ENCODE measurements at places on chromosomes 5 and 9. TPM values are rescaled to one million over a fixed set of nuclear protein-coding genes. Genes with fewer than 3 reads are reported as not detected.

DNA sequence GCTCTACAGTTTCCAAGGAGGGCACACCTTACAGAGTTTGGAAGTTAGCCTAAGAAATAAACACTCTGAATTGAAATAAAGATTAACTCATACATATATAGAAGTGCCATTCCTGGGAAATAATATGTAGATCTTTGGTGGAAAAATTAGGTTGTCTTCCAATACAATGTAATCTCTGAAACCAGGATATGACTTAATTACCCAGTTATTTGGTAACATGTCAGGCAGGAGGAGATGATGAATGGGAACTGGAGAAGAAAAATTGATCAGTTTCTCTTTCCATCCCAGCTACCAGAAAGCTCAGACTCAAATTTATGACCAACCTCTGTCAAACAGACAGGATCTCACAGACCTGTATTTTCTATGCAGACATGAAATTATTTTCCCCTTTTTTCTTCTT is 215.2 kb upstream of the SNX2 start:
- no peaks in the 10 kb centered on the region for H3K4me1 ChIP-seq
- H3K27ac ChIP-seq: no peak overlapping the region
- no peak for DNase-seq
- no peaks in the 10 kb centered on the region for H3K27me3 ChIP-seq

- H3K27me3 ChIP-seq: peaks cover 83% of the 10 kb centered on the region
- H3K36me3 ChIP-seq: no peaks in the 10 kb centered on the region
- H3K27ac ChIP-seq: no peak overlapping the region
Observed at GRCh38 chr9:123373447-123373923, 17.5 kb downstream of the CRB2 start.

- no peak for DNase-seq
- H3K4me3 ChIP-seq: no peak overlapping the region
- no peaks in the 10 kb centered on the region for H3K27me3 ChIP-seq
- no peaks in the 10 kb centered on the region for H3K36me3 ChIP-seq
- H3K27ac ChIP-seq: no peak overlapping the region
- H3K4me1 ChIP-seq: no peaks in the 10 kb centered on the region
Observed at GRCh38 chr5:148839960-148840359, 13.5 kb downstream of the ADRB2 start.

NAIF1 gene
- 8.2 TPM for total RNA-seq

HEMGN gene
- total RNA-seq: not detected

ZDHHC12 gene
- total RNA-seq: 76.4 TPM

HNRNPAB gene
- total RNA-seq: 147 TPM

DNA sequence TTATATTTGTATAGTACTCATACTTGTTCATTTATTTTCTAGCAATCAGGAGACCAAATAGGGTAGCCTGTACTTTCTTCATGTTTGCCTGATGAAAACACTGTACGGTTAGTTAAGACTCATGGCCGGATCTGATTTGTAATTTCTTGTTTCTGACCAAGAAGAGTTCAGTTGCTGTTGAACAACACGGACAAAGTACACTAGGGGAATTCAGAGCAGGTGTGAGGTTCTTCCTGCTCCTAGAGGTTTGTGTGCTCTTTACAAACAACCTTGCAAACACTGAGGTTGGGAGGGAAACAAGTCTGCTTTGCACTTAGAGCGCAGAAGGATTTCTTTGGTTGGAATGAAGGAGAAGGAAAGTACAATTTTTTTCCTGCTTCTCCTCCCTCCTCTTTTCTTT is 69.7 kb downstream of the TRIO start:
- H3K27ac ChIP-seq: peak overlapping the region; percentile 51
- H3K4me1 ChIP-seq: peaks cover 62% of the 10 kb centered on the region
- H3K4me3 ChIP-seq: no peak overlapping the region
- H3K36me3 ChIP-seq: no peaks in the 10 kb centered on the region
- DNase-seq: no peak

DNA sequence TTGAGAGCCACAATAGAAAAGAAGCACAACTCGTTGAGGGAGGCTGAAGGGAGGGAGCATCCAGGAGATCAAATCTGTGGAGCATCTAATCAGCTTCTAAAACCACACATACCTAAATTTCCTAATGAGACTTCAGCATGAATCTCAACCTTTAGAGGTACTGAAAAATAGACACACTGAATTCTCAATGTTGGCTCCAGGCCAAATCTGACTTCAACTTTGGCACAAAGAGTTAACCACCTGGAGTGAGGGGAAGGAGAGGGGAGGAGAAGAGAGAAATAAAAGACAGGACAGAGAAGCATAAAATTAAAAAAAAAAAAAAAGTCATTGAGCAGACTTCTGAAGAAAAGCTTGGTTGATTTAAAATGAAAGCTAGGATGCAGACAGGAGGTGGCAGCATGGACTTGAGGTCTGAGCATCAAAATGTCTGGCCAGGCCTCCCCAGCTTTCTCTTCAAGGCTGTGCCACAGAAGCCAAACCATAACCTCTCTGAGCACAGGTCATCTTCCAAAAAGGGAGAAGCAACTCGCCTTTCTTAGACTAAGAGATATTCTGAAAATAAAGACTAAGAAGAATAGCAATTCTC is 205.6 kb downstream of the DENND1A start:
- no peaks in the 10 kb centered on the region for H3K4me1 ChIP-seq
- no peak overlapping the region for H3K4me3 ChIP-seq
- no peaks in the 10 kb centered on the region for H3K27me3 ChIP-seq
- DNase-seq: no peak
- no peak overlapping the region for H3K27ac ChIP-seq

INSL4 gene
- not detected for total RNA-seq

GDA gene
- total RNA-seq: not detected

GRCh38 chr5:42005561-42006153 is 80.6 kb downstream of the FBXO4 start:
- no peaks in the 10 kb centered on the region for H3K36me3 ChIP-seq
- H3K27me3 ChIP-seq: no peaks in the 10 kb centered on the region
- H3K4me3 ChIP-seq: no peak overlapping the region
- no peak overlapping the region for H3K27ac ChIP-seq

- H3K4me1 ChIP-seq: no peaks in the 10 kb centered on the region
- no peak overlapping the region for H3K4me3 ChIP-seq
- no peaks in the 10 kb centered on the region for H3K36me3 ChIP-seq
- no peak overlapping the region for H3K27ac ChIP-seq
- no peak for DNase-seq
Observed at GRCh38 chr9:72907421-72907820, 45.4 kb downstream of the ALDH1A1 start.

DNA sequence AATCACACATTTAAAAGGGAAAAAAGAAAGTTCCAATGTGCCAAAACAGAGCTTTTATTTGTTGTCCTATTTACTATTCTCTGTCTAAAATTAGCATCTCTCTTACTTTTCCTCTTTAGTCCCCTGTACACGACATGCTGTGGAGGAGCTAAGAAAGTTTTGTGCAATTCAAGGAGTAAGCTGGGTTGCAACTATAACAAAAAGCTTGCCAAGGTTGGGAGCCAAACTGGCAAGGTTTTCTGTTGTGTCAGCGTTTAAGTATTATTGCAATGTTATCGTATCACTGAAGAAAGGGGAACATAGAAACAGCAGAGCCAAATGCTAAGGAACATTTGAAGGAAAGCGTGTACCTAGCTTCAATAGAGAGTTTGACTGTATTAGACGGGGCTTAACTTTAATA is 680.8 kb downstream of the CETN3 start:
- no peak for DNase-seq
- H3K27ac ChIP-seq: no peak overlapping the region
- no peaks in the 10 kb centered on the region for H3K36me3 ChIP-seq
- no peaks in the 10 kb centered on the region for H3K4me1 ChIP-seq
- no peak overlapping the region for H3K4me3 ChIP-seq

DNA sequence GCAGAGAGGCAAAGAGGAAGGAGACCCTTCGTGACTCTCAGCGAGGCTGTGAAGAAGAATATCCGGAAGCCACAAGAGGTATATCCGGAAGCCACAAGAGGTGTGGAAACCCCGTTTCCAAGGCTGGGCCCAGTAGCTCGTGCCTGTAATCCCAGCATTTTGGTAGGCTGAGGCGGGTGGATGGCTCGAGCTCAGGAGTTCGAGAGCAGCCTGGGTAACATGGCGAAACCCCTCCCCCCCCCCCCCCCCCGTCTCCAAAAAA is 612 bp upstream of the BBLN start:
- H3K27ac ChIP-seq: peak overlapping the region; percentile 88
- peaks cover 15% of the 10 kb centered on the region for H3K4me1 ChIP-seq
- no peaks in the 10 kb centered on the region for H3K27me3 ChIP-seq
- no peaks in the 10 kb centered on the region for H3K36me3 ChIP-seq

DNA sequence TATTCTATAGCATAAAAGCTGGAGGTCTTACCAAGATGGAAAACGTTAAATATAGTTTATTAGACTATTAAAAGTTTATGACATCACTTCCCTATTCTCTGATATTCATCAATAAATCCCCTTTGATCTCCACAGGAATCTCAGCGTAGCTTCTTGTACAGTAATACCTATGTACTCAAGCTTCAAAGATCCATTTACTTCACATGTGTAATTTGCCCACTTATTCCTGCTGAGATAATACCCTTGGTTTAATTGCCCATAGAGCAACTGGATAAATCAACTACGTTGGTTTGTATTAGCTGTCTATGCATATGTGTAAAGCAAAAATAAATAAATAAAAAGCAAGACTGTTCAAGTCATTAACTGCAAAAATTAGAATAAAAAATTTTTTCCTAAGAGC is 219.7 kb downstream of the EFNA5 start:
- no peaks in the 10 kb centered on the region for H3K36me3 ChIP-seq

DNA sequence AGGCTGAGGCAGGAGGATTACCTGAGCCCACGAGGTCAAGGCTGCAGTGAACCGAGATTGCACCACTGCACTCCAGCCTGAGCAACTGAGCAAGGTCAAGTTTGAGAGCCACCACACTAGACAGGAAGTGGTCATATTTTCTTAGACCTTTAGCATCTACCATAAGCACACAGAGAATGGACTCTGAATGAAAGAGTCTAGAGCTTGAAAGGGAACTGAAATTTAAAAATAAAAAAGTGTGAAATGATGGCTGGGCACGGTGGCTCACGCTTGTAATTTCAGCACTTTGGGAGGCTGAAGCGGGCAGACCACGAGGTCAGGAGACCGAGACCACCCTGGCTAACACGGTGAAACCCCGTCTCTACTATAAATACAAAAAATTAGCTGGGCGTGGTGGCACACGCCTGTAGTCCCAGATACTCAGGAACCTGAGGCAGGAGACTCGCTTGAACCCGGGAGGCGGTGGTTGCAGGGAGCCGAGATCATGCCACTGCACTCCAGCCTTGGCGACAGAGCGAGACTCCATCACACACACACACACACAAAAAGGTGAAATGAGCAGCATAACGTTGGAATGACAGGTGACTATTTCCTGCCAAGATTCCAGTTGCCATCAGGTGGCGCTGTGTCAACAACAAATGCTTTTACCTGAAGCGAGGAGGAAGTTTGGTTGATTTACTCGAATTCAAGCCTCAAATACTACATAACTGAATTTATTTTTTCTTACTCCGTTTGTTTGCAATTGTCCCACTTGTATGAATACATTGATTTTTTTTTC is 21.3 kb upstream of the AK3 start:
- H3K27ac ChIP-seq: peak overlapping the region; percentile 7
- DNase-seq: no peak
- H3K4me1 ChIP-seq: peaks cover 13% of the 10 kb centered on the region
- peak overlapping the region; percentile 8 for H3K4me3 ChIP-seq
- no peaks in the 10 kb centered on the region for H3K27me3 ChIP-seq
- H3K36me3 ChIP-seq: no peaks in the 10 kb centered on the region

- H3K4me3 ChIP-seq: no peak overlapping the region
- DNase-seq: no peak
- H3K27me3 ChIP-seq: no peaks in the 10 kb centered on the region
- no peaks in the 10 kb centered on the region for H3K4me1 ChIP-seq
Observed at GRCh38 chr5:39846144-39846543, 421.4 kb upstream of the DAB2 start.

DNA sequence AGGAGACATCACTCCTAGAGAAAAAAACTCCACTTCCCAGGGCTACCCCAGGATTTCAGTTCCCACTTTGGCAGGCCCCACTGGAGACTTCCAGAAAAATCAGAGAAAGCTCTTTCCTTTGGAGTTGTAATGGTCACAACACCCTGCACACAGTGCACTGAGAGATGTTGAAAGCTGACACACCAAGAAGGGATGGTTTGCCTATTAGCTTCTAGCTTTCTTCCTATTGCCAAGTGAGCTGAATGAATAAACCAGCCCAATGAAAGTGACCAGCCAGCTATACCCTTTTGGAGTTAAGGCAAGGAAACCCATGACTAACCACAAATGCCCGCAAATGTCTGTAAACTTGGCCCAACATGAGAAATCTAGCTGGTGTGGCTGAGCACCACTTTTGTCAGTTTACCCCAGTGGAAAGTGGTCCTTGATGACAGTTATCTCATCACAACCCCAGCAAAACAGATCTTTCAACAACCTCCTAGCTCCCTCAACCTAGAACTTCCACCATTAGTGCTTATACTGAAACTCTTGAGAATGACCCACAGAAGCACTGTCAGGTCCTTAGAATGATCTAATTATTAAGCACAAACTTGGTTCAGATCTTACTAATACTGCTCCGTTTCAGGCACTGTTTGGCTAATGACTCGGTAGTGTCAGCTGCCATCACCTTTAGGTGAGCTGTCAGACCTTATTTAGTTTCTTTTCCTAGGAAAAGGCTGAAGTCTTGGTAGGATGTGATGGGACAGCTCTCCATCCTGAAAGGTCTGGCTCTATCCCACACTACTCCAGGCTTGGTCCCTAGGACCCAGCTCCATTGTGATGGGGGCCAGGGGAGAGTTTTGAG is 11.2 kb downstream of the IRF1 start:
- peaks cover 8% of the 10 kb centered on the region for H3K4me1 ChIP-seq
- H3K27me3 ChIP-seq: no peaks in the 10 kb centered on the region
- peaks cover 15% of the 10 kb centered on the region for H3K36me3 ChIP-seq

DNA sequence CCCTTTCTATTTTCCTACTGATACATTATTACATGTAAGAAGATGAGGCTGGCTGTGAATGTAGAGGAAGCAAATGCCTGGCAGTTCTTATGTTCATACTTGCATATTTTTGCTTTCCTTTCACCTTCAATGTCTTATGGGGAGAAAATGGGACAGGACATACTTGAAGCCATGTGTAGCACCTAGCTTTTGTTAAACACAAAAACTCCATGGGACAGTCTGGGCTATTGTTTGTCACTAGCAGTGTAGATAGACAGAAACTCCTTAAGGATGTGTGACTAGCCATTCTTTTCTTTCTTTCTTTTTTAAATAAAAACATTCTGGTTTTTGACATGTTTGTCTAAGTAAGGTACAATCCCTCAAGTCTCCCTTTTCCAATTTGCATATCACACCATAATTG is 122.7 kb downstream of the ARL15 start:
- no peak overlapping the region for H3K4me3 ChIP-seq
- H3K27me3 ChIP-seq: no peaks in the 10 kb centered on the region
- H3K4me1 ChIP-seq: no peaks in the 10 kb centered on the region
- no peaks in the 10 kb centered on the region for H3K36me3 ChIP-seq
- H3K27ac ChIP-seq: no peak overlapping the region
- DNase-seq: no peak

DNA sequence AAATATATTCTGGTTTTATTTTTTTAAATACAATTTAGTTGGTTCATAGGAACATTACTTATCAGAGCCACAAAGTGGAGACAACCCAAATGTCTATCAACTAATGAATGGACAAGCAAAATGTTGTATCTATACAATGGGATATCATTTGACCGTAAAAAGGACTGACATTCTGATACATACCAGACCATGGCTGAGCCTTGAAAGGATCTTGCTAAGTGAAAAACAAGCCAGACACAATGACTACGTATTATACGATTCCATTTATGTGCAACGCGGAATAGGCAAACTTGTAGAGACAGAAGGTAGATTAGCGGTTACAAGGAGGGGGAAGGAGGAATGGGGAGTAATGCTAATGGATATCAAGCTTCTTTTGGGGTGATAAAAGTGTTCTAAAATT is 621.6 kb downstream of the BNC2 start:
- H3K27me3 ChIP-seq: no peaks in the 10 kb centered on the region
- H3K36me3 ChIP-seq: no peaks in the 10 kb centered on the region
- H3K4me1 ChIP-seq: no peaks in the 10 kb centered on the region
- no peak for DNase-seq
